ENCODE measurements at places on chromosomes 6 and 20.

DNA sequence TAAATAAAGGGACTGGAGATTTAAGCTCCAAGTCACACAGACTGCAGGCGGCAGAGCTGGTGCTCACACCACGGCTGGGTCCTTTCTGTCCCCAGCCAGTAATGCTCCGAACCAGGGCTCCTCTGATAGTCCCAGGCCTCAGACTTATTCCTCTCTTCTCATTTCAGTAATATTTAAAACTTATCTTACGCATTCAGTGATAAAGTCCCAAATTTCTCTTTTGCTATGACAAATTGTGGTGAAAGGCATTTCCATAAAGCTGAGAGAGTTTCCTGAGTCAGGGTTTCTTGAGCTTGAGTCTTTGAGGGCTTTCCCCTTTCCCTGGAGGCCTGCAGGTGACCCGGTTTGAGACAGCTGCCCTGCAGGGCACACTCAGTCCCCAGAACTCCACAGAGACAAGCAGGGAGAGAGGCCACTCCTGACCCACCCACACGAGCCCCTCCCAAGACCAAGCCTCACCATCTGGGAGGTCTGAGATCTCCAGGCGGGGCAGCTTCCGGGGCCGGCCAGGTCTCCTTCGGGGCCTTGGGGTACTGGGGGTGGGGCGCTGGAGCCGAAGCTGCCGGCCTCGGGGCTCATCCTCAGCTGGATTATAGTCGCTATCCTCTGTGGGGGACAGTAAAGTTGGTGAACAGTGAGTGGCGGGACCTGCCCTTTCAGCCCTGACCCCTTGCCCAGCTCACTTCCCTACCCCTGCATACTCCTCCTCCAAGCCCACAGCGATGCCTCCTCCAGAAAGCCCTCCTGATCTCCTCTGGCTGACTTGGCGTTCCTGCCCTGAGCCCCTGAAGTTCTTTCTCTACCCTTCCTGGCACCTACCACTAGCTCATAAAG is 6.6 kb downstream of the ZNF335 start:
- DNase-seq = no peak

- DNase-seq = no peak
These were observed 125.4 kb downstream of the HIVEP1 start for GRCh38 chr6:12137480-12137879.

GRCh38 chr20:45367126-45367525 is 4.2 kb downstream of the SYS1 start:
- DNase-seq = no peak

DNA sequence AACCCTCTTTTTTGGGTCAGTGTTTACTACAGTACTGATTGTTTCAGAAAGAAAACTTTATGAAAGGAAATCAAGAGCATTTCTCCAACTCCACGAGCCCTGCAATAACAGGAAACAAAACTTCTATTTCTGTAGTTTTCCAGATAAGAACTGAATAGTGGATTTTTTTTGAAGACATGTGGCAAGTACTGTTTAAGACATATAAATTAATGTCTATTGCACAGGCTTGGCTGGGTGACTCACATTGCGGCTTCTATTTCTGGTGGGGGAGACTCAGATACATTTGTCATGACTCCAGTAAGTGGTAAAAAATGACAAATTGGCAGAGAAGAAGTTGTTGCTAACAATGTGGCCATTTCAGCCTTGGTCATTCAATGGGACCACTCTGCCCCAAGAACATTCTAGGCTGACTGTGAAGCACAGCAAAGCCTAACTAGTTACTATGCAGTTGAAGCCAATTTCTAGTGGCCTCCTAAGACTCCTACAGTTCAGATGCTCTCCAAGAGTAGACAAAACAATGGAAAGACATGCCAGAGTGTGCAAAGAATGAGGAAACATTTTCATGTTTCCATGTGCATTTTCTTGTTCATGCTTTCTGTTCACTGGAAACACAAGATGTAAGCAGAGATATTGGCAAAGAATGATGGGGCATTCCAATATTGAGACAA is 200.9 kb downstream of the EDN1 start:
- DNase-seq = peak; percentile 84

- no peak for DNase-seq
These were observed 278.3 kb downstream of the SOX4 start for GRCh38 chr6:21871831-21872230.

DNA sequence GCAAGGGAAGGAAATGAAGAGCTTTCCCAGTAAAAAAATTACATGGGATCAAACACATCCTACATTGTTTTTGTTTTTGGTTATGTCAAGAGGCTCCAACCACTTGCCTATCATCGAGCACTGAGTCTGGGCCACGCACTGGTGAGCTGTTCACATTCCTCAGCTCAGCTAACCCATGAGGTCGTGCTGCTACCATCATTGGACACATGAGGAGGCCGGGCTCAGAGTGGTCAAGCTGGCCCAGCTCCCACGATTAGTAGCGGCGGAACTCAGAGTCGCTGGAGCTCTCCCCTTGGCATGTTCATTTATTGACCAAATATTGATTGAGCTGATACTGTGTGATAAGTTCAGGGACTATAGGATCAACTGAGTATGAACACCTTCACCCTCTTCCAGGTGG is 164.9 kb downstream of the CDH26 start:
- DNase-seq = no peak

DNA sequence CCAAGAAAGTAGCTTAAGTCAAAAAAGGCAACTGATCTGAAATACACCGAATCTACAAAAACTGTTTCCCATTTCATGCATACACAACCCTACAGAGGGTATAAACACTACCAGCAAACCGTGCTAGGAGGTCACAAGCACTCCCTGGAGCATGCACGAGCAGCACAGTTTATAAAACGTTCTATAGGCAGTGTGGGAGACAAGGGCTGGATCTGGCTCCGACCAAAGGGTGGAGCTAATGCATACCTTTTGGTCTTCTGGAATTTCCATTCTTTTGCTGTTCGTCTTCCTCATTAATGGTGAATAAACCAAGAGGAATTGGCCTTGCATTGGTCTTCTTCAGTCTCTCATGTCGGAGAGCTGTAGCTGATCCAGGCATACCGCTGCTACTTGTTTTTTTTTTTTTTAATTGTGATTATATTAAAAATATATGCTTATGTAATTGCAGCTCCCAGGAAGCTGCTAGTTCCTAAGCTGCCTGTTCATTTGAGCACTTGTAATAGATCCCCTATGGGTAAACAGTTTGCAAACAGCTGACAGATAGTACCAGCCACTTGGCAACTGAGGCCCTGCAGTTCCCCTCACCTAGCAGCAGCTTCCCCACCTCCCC is 24.5 kb downstream of the MAP7 start:
- peak; percentile 12 for DNase-seq

DNA sequence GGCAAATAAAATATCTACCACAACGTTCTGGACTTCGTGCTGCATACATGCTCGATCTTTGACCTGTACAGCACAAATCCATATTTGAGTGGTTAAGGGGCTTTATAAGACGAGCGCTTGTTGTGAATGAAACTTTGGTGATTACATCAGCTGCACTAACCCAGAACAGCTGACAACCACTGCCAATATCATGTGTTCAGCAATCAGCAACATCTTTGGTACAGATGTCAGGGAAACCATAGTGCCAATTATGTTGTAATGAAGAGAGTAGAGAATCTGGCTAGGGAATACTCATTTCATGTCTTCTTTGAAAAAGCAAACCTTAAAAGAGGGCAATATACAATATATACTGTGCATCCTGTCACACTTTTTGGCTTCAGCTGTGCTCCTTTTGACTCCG is 188.6 kb upstream of the NT5E start:
- peak; percentile 67 for DNase-seq
